ENCODE measurements at places on chromosomes 11 and 22.
A peak's percentile ranks its signal among the peaks of the same experiment; 100 is the strongest.

GRCh38 chr11:76656571-76657081 is 13.9 kb downstream of the LRRC32 start:
- peak; percentile 36 for DNase-seq

GRCh38 chr11:69002110-69002569 is 10.9 kb downstream of the MRGPRF start:
- no peak for DNase-seq

- peak; percentile 77 for DNase-seq
Measured at GRCh38 chr22:20885557-20886323, 26.9 kb downstream of the SNAP29 start.

DNA sequence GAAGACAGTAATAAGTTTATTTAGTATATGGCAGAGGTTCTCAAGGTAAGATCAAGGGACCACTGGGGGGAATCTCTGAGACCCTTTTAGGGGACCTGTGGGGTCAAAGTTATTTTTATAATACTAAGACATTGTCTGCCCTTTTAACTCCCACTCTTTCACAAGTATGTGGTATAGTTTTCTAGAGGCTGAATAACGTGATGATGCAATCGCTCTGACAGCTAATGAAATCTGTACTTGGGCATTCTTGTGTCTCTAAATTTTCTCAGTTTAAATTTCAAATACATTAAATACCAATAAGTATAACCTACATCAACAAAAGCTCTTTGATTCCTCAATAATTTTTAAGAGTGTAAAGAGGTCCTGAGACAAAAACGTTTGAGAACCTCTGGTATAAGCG is 147.9 kb downstream of the ATG16L2 start:
- no peak for DNase-seq

- no peak for DNase-seq
Measured at GRCh38 chr11:107988397-107989158, 20.1 kb upstream of the CUL5 start.

DNA sequence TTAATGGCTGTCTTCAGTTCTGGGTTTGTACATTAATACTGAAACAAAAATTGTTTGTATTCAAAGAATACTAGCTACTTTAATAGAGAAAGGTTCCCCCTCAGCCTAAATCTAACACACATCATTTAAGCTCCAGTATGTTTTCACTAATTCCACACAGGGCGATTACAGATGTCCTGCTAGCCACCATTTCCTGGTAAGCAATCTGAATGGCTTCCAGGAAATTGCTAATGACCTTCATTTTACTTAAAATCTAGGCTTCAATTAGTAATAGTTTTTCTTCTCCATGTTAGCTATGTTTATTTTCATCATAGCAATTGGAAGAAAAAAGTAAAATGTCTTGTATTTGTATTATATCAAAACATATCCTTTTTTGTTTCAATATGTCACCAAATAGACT is 132.8 kb downstream of the SOX6 start:
- no peak for DNase-seq

GRCh38 chr11:41102471-41102870 is 357.0 kb downstream of the LRRC4C start:
- no peak for DNase-seq

- DNase-seq: no peak
Measured at GRCh38 chr11:35035894-35036408, 103.0 kb upstream of the CD44 start.

- DNase-seq: no peak
Measured at GRCh38 chr11:118277312-118277711, 13.2 kb upstream of the MPZL2 start.

DNA sequence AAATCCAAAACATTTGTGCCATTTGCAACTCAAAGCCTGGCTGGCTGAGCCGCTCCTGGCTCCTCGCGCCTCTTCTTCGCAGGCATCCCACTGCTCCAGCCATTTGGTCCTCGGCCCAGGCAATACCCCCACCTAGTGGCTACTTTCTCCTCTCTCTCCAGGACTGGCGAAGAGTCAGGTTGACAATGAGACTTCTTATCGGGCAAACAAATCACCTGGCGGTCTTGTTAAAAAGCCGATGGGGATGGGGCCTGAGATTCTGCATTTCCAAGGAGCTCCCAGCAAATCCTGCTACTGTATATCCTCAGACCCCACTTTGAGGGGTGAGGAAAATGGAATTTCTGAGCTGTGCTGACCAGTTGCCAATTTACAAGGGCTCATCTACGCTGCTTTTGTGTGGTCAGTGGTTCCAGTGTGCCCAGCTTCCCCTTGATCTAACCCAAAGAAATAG is 89.0 kb downstream of the ISX start:
- DNase-seq: no peak

DNA sequence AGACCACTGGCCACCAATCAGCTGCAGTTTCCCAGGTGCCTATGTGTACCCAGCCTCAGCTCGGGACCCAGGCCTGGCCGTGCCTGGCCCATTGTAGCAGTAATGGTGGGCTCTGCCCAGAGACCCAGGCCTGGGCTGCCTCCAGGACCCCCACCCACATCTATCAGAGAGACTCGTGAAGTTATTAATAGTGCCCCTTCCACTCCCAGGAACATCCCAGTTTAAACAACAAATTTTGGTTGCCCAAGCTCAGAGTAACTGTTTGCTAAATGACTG is 42.5 kb downstream of the IGLL5 start:
- DNase-seq: peak; percentile 20

GRCh38 chr11:7257724-7258123 is 6.0 kb downstream of the SYT9 start:
- no peak for DNase-seq

DNA sequence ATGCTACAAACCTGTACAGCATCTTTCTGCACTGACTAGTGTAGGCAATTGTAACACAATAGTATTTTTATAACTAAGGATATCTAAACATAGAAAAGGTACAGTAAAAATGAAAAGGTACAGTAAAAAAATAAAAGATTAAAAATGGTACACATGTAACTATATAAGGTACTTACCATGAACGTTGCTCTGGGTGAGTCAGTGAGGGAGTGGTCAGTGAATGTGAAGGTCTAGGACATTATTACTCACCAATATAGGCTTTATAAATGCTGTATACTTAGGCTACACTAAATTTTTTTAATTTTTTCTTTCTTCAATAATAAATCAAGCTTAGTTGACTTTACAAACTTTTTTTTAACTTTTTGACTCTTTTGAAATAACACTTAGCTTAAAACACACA is 59.9 kb downstream of the EIF3M start:
- DNase-seq: no peak

- no peak for DNase-seq
Measured at GRCh38 chr11:115197433-115197832, 306.8 kb downstream of the CADM1 start.

DNA sequence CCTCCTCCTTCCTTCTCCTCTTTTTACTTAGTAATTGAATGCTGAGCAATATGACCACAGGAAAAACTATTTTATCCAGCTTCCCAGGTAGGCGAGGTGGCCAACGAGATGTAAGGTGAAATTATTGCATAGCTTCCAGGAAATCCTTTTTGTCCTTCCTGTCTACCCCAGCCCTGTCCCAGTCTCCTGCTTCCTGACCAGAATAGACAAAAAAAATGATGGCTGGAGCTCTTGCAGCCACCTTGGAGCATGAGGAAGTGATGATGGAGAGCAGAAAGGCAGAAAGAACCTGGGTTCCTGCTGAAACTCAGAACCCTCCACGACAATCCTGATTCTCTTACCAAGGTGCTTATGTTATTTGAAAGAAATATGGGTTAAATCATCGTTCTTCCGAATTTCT is 33.9 kb downstream of the DUSP8 start:
- no peak for DNase-seq

- DNase-seq: no peak
Measured at GRCh38 chr11:125157953-125158680, 6.4 kb upstream of the PKNOX2 start.

- DNase-seq: no peak
Measured at GRCh38 chr22:17743661-17744411, 30.4 kb downstream of the BID start.

- no peak for DNase-seq
Measured at GRCh38 chr11:22472306-22472705, 134.1 kb downstream of the SLC17A6 start.

- no peak for DNase-seq
Measured at GRCh38 chr22:37045958-37046357, 5.6 kb upstream of the KCTD17 start.

DNA sequence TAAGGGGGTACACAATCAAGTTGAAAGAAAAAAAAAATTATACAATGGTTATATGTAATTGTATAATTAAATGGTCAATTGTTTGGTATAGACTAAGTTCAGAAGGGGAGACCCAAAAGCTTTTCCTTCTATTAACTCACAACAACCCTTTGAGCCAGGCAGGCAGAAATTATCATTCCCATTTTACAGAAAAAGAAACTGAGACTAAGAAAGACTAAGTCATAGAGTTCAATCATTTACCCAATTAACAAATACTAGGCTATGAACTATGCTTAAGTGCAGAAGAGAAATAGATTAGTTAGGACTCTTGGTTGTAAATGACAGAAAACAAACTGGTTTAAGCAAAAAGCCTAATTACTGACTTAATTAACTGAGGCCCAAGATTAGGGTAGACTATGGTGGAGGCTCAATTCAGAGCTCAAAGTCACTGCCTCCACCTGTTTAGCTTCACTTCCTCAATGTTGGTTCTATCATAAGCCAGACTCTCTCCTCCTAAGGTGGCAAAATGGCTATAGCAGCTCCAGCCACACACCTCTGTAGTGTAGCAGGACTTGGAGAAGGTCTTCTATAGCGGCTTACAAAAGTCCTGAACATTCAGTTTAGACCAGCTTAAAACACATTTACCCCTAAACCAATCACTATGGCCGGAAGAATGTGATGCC is 34.2 kb downstream of the FAM168A start:
- no peak for DNase-seq

DNA sequence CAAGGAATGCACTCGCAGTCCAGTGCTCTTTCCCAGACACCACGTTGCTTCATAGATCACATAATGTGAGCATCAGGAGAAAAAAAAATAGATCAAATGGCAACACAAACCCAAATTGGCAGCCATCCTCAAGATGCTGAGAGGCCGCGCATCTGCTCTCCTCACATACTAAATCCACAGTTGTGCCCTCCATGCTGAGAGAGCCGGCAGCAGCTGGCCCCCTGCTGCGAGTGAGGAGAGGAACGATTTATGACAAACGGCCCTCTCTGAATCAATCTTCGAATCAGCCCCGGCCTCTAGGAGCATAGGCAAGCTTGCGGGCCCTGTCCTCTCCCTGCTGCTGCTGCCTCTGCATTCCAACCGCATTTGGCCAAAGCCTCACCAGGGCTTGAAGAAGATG is 159.9 kb upstream of the TENM4 start:
- DNase-seq: no peak

- DNase-seq: no peak
Measured at GRCh38 chr11:6733326-6734275, 38.2 kb downstream of the OR2AG2 start.

GRCh38 chr22:41341990-41342389 is 39.8 kb upstream of the TEF start:
- DNase-seq: no peak

DNA sequence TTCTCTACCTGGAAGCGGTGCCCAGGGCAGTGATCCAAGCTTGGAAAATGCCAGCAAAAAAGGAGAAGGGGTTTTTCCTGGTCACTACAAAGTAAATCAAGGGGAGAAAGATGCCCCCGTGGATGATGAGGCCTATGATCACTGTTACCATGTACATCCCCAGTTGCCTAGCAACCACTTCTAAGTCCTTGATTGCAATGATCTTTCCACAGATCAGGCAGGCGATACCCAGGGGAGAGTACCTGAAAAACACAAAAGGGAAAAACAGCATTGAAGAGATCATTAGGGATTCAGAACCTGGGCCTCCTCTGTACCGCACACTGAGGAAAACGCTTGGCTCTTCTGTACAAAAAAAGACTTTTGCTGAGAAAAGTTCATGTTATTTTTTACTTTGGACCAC is 127.1 kb downstream of the SLC1A2 start:
- no peak for DNase-seq

- DNase-seq: no peak
Measured at GRCh38 chr11:74007691-74008372, 1.1 kb downstream of the UCP3 start.

DNA sequence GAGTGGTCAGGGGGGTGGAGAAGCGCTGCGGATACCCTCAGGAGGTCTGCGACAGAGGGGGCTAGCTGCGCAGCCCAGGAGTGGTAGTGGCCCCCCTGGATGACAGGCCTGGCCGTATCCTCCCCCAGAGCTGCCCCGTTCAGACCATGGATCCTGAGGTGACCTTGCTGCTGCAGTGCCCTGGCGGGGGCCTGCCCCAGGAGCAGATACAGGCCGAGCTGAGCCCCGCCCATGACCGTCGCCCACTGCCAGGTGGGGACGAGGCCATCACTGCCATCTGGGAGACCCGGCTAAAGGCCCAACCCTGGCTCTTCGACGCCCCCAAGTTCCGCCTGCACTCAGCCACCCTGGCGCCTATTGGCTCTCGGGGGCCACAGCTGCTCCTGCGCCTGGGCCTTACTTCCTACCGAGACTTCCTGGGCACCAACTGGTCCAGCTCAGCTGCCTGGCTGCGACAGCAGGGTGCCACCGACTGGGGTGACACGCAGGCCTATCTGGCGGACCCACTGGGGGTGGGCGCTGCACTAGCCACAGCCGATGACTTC is 505 bp downstream of the NUDT22 start:
- peak; percentile 74 for DNase-seq

DNA sequence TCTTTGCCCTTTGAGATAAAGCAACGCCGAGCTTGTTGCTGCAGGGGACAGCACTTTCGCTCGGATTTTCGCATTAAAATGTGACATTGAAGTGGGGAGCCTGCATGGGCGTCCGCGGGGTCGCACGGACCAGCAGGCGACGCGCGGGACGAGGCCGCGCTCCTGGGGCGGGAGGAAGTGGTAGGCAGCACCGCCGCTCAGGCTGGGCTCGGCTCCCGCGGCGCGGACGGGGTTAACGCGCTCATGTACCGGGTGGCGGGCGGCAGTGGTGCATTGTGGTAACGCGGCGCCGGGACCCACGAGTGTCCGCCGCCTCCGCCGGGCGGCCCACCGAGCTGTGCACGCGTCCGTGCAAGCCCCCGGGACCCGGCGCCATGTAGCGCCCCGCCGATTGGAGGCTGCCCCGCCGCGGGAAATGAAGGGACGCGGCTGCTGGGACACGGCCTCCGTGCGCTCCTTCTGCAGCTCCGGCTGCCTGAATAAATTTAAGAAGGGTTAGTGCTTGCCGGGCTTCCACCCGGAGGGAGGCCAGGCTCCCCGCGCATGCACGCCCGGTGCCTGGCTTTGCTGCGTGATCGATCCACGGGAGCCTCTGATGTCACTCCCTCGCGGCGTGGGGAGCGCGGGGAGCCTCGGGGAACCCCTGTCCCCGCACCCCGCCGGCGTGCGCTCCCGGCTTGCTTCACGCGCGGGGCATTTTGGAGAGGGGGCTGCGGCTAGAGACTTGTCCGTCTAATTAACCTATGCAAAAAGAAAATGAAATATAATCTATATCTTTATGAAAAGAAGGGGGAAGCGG is 127.7 kb downstream of the OSBP2 start:
- DNase-seq: no peak

- DNase-seq: no peak
Measured at GRCh38 chr11:82826526-82826925, 73.7 kb downstream of the PRCP start.

DNA sequence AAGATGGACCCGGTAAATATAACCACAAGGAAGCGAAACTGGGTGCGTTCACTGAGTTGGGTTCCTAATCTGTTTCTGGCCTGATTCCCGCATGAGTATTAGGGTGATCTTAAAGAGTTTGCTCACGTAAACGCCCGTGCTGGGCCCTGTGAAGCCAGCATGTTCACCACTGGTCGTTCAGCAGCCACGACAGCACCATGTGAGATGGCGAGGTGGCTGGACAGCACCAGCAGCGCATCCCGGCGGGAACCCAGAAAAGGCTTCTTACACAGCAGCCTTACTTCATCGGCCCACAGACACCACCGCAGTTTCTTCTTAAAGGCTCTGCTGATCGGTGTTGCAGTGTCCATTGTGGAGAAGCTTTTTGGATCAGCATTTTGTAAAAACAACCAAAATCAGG is 74.4 kb downstream of the NCAPD3 start:
- no peak for DNase-seq
